ENCODE measurements at places on chromosomes 3 and 15.
A peak's percentile ranks its signal among the peaks of the same experiment; 100 is the strongest.

DNA sequence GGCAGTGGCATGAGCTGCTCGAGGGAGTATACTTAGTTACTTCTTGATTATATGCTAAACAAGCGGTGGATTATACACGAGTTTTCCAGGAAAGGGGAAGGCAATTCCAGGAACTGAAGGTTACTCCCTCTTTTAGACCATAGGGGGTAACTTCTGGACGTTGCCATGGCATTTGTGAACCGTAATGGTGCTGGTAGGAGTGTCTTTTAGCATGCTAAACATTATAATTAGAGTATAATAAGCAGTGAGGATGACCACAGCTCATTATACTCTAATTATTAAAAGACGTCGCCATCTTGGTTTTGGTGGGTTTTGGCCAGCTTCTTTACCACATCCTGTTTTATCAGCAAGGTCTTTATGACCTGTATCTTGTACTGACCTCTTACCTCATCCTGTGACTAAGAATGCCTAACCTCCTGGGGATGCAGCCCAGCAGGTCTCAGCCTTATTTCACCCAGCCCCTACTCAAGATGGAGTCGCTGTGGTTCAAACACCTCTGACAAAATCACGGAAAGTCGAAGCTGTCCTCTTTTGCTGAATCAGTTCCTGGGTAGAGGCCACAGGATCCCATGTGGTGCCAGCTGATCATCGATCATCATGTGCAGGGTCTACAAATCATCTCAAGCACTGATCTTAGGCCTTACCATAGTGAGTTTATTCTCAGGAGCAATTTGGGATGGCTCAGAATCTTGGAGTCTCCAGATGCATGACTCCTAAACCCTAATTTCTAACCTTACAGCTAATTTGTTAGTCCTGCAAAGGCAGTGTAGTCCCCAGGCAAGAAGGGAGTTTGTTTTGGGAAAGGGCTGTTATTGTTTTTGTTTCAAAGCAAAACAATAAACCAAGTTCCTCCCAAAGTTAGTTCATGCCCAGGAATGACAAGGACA, 149.1 kb downstream of the TJP1 start:
- no peak for DNase-seq

DNA sequence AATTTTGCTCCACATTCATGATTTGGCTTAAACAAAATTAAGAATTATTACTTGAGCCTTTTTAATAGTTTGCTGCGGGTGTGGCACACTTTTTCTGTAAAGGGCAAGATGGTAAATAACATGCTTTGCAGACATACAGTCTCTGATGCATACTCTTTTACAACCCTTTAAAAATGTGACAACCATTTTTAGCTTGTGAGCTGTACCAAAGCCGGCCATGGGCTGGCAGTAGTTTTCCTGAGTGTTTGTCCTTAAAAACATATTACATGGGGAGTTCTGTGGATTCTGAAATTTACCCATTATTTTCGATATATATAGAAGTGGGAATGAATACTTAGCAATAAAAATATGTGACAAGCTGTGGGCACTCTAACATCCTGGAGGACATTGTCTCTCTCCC, 163.4 kb downstream of the FNDC3B start:
- DNase-seq, result no peak

DNA sequence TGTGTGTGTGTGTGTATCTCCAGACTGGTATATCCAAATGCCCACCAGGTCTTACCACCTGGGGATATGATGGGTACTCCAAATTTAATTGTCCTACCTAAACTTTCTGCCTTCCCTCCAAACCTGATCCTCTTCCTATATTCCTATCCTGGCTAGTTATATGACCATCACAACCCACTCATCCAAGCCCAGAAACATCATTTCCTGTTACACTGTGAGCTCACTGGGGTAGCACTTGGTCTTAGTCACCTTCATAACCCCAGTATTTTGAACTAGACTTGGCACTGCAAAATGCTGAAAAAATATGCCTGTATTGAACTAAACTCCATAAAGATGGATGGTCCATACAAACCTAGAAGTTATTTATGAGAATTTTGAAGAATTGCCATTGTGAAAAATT, 178.8 kb upstream of the EIF1B start:
- DNase-seq, result no peak

DNA sequence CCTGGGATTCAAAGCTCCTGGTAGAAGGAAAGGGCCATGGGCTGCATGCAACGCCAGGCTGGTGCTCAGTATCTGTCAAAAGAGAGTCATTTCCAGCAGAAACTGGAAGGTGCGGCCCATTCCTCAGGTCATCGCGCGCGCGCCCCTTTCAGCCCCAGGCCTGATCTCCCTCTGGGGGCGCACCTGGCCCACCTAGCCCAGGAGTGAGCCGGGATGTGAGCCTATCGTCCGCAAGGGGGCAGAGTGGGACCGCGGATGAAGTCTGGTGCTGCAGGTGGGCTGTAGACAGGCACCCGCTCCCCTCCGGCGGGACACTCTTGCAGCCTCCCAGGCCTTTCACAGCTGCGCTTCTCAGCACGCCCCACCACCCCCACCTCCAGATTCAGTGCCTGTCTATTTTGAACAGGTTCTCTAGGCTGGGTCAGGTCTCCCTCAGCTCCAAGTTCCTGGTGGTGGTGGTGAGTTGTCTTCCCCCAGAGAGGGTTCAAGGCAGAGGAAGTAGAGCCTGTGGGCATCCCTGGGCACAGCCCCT, 5.8 kb upstream of the RPL29 start:
- DNase-seq, result no peak

GRCh38 chr3:13494463-13495350, 14.6 kb downstream of the HDAC11 start:
- DNase-seq, result no peak

DNA sequence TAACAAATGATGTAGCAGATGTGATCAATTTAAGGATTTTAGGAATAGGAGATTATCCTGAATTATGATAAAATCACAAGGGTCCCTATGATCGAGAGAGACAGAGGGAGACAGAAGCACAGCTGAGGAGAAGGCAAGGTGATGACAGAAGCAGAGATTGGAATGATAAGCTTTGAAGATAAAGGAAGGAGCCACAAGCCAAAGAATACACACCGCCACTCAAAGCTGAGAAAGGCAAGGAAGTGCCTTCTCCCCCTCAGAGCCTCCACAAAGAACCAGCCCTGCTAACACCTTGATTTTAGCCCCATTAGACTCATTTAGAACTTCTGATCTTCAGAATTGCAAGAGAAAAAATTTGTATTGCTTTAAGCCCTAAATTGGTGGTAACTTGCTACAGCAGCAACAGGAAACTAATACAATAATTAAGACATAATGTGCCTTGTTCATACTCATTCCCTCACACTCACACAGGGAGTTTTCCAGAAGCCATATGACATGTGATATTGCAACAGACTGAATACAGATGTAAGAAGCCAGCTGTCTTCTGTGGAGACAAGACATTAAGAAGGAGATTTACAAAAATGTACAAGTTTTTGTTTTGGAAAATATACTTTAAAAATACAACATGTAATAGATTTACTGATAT, 38.2 kb downstream of the TRANK1 start:
- DNase-seq, result no peak

DNA sequence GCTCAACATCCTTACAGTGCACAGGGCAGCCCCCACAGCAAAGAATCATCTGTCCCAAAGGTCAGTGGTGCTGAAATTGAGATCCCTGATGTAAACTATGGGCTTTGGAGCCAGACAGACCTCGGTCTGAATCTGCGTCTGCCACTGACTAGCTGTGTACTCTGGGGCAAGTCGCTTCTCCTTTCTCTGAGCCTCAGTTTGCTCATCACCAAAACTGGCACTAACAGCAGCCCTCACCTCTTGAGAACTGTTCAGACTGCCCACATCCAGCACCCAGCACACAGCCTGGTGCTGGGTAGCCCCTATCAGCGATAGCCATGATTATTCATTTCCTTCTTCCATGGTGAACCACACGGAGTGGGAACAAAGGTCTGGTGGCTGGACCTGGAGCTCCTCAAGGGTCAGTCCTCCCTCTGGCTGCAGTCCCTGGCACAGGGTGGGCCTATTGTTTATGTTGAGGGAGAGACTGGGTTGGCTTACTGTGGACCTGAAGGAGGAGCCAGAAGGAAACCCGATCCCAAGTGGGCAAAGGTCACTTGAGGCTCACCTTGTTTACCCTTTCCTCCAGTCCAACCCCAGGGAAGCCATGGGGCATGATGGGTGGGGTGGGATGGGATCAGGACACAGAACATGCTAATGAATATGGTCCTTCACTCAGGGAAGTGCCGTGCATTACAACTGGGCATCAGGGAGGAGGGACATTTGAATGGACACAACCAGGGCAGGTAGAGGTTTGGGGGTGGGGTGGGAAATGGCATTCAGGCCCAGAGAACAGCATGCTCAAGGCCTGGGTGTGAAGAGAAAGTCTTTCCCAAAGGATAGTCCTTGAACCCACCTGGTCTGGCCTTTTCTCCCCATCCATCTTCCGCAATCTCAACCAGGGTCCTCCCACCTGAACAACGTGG, 1.6 kb upstream of the PRKCD start:
- peak; percentile 22 for DNase-seq

DNA sequence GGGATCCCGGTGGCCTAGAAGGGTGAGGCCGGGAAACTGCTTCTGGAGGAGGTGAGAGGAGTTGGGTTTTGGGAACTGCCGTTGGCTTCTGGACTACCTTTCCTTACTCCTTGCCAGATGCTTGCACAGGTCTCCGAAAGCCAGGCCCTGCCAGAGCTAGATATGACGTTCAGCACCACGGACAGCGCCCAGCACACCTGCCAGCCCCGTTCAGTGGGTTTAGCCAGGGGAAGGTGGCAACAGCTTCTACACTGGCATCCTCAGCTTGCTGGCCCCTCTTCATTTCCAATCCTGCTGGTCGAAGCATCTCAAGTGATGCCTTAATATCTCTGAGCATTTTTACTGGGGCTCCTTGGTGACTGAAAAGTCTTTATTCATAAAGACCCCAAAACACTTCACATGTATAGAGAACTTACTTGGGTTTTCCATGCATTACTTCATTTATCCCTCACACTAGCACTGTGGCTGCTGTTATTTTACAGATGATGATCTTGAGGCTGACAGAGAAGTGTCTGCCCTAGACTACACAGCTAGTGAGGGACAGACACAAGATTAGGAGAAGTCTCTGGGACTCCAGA, 21.9 kb downstream of the HCN4 start:
- no peak for DNase-seq

DNA sequence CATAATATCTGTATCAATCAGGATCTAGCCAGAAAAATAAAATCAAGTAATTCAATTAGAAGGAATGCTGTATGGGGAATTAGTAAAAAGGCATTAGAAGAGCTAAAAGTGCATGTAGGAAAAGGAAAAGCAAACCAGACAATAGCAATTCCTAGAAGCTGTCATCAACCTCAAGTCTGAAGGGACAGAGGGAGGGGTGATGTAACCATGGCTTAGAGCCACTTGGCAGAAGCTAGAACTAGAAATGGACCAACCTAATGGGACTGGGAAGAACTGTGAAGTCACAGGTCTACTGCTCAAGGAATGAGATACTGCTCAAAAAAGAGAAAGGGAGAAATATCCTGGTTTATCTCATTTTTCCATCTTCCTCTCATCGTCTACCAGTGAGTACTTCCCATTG, 590.7 kb upstream of the SGO1 start:
- no peak for DNase-seq

DNA sequence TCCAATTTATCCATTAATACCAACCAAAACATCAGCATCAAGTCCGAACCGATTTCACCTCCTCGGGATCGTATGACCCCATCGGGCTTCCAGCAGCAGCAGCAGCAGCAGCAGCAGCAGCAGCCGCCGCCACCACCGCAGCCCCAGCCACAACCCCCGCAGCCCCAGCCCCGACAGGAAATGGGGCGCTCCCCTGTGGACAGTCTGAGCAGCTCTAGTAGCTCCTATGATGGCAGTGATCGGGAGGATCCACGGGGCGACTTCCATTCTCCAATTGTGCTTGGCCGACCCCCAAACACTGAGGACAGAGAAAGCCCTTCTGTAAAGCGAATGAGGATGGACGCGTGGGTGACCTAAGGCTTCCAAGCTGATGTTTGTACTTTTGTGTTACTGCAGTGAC, 20.8 kb downstream of the LYSMD4 start:
- no peak for DNase-seq

DNA sequence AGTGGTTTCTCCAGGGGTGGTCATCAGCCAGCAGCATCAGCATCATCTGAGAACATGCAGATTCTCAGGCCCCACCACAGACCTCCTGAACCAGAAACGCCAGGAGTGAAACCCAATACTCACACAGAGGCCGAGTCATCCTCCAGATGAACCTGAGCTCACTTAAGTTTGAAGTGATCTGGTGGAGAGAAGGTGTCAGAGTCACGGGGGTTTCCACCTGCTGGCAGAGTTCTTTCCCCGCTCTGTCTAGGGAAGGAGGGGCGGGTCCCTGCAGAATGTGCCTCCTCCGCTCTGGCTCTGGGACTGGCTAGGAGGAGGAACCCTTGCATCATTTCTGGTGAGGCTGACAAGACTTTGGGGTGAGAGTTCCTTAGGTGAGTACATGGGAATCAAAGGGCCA, 13.3 kb upstream of the KIF23 start:
- no peak for DNase-seq

DNA sequence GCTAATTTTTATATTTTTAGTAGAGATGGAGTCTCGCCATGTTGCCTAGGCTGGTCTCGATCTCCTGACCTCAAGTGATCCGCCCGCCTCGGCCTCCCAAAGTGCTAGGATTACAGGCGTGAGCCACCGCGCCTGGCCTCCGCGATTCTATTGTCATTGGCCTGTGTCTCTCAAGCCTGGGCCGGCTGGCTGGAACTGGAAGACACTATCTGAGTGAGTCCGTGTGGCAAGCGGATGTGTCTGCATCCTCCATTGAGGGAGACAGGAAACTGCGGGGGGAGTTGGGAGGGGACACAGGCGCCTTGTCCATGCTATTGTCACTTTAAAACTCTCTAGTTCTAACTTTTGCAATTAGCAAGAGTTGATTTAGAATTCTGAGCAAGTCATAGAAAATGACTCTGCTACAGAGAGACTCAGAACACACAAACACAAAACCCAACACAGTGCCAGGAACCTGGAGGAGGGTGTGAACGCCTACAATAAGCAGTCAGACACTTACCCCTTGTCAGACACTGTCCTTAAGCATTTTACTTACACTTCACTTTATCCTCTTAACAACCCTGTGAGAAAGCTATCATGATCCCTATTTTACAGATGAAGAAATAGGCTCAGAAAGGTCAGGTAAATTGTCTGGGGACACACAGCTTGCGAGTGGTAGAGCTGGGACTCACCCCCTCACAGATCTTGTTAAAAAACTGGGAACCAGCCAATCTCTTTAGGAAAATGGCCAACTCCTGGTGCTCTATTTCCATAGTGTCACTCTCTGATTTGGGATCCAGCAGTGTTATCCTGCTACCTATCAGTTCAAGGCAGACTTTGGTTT, 38.7 kb downstream of the ANP32A start:
- DNase-seq, result no peak

DNA sequence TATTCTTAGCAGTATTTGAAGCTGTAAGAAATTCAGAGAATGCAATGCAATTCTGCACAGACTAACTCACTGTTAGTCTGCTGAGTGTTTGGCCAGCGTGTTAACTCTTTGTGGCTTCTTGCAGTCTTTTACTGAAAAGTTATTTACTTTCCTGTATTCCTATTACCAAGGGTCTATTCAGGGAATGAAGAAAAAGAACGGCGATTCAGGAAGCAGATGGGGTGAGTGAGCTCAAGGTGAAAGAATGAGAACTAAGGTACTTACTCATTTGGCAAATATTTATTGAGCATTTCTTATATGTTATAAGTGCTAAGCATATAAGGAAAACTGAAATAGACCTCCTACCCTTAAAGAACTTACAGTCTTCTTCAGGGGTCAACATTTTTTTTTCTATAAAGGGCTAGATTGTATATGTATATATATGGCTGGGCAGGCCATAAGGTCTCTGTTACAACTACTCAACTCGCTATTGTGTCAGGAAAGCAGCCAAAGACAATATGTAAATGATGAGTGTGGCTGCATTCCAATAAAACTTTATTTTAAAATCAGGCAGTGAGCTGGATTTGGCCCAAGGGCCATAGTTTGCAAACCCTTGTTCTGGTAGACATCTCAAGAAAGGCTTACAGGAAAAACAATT, 271.9 kb upstream of the GADL1 start:
- no peak for DNase-seq

Data from DMS153 (cell line).